ENCODE measurements at places on chromosomes 4 and X.

GRCh38 chrX:9845578-9845952, 59.3 kb downstream of the SHROOM2 start:
- DNase-seq: no peak

GRCh38 chrX:122026665-122027064, 979.3 kb downstream of the GLUD2 start:
- no peak for DNase-seq

DNA sequence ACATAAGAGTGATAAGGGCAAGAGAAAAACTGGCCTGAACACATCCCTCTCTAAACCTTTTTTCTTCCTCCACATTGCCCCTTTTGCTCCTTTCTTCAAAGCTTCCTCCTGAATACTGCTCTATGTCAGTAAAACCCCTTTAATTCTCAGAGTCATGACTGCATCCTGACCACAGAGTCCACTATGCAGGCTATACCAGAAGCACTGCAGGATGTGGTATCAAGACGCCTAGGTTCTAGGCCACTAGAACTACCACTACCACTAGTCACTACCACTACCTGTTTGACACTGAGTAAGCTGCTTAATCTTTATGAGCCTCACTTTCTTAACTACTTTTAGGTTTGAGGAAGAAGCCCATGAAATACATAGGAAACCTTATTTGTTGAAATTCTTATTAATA, 38.7 kb downstream of the ARHGEF9 start:
- DNase-seq: no peak

- DNase-seq: no peak
Observed at GRCh38 chr4:52317981-52318380, 266.9 kb downstream of the SPATA18 start.

- peak; percentile 97 for DNase-seq
Observed at GRCh38 chrX:112841114-112841819, 636 bp upstream of the AMOT start.

DNA sequence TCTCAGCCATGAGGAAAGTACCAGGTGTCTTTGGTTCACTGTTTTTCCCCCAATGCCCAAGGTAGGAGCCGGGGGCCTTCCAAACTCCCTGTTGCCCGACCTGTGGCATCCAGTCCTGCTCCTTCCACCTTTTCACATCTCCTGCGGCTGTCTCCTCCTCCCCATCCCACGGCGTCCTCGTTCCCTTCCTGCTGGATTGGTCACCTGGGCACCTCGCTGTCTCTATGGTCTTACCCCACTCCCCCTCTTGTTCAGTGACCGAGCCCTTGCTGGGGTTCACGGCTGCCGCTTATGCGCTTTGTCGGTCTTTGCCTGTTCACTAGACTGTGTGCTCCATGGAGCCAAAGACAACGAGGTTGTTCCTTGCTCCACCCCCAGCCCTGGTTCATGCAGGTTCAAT, 188.7 kb upstream of the PSAPL1 start:
- no peak for DNase-seq

- peak; percentile 38 for DNase-seq
Observed at GRCh38 chrX:86148594-86148993, 343 bp downstream of the DACH2 start.

- no peak for DNase-seq
Observed at GRCh38 chr4:185778307-185778706, 33.7 kb downstream of the SORBS2 start.

- DNase-seq: no peak
Observed at GRCh38 chr4:162706632-162707031, 460.1 kb downstream of the NAF1 start.

DNA sequence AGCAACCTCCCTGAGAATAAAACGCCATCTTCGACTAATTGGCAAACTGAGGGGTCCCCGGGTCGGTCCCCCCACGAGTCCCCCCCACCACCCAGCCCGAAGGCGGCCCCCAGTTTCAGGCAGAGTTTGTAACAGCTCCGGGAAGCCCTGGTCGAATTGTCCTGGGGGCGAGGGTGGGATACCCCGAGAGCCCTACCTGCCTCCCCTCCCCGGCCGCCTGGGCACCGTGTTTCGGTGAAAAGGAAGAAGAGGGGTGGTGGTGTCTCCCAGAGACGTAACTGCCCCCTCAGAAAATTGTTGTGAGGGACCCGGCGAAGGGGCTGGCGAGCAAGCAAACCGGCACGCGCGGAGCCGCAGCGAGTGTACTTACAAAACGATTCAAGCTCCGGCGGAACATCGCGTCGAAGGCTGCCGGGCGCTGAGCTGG, 1.2 kb downstream of the ATP11C start:
- DNase-seq: peak; percentile 44

DNA sequence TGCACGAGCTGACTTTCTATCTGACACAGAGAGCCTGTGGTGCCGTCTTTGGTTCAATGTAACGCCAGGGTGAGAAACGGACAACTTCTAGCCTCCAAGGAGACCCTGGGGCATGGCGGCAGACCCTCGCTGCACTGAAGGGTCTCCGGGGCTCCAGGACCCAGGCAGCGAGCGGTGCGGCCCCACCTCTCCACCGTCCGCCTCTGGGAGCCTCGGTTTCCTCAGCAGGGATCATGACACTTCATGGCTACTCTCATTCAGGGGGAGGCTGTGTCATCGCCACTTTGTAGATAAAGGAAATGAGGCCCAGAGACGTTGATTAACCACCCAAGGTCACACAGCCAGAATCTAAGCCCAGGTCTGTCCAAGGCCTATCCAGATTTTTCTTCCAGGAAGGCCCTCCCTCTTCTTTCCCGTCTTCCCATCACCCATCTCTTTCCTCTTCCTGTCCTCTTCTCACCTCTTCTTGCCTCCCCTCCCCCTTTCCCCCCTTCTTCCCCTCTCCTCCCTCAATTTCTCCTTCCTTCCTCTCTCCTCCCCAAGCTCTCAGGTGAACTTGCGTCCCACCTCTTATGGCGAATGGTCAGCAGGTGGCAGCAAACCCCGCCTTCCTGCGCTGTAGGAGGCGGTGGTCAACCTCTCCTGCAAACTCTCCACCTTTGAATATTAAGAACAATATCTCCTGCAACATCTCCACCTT, 69.3 kb upstream of the HMX1 start:
- DNase-seq: peak; percentile 60

GRCh38 chr4:26001413-26001812, 87.4 kb downstream of the SMIM20 start:
- no peak for DNase-seq

- no peak for DNase-seq
Observed at GRCh38 chr4:27018076-27018475, 157.4 kb downstream of the STIM2 start.

GRCh38 chrX:66638591-66639500, at the start of gene EDA2R:
EDA2R (minus strand) TSS chrX:66639078; CDS start chrX:66616020, 23,058 bp downstream.
- peak; percentile 87 for DNase-seq

- DNase-seq: no peak
Observed at GRCh38 chrX:107123750-107124149, 5.1 kb upstream of the RBM41 start.

DNA sequence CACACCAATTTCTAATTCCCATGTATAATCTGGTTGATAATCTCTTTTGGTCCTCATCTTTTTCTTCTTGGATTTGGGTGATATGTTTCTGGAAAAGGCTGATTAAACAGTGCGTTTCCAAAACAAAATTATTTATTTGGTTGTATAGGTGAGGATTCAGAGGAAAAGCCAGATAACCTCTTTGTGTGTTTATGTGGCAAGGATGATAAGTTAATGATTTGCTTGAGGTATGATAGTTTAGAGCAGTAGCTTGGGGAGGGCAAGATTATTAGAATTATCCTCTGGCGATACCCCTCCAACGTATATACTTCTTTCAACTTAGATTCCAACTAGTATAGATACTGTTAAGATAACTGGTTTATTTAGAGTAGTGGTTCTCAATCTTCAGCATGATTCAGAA, 53.3 kb downstream of the SLC4A4 start:
- no peak for DNase-seq

- DNase-seq: no peak
Observed at GRCh38 chr4:59598330-59598618, 1601.9 kb upstream of the ADGRL3 start.

Measured in ELF-1 (cell line).